ENCODE measurements at places on chromosomes 5 and 9. TPM values are rescaled to one million over a fixed set of nuclear protein-coding genes. Genes with fewer than 3 reads are reported as not detected.

C9 gene
- not detected for polyA plus RNA-seq

SPATA31E1 gene
- not detected for polyA plus RNA-seq

GRXCR2 gene
- polyA plus RNA-seq: not detected

C5orf52 gene
- polyA plus RNA-seq: not detected

PCDHGB5 gene
- not detected for polyA plus RNA-seq

ADCY2 gene
- polyA plus RNA-seq: not detected

- no peak for DNase-seq
Observed at GRCh38 chr9:134552349-134552990, 89.1 kb upstream of the COL5A1 start.

- DNase-seq: no peak
Observed at GRCh38 chr5:117201001-117201400, 626.4 kb upstream of the SEMA6A start.

DNA sequence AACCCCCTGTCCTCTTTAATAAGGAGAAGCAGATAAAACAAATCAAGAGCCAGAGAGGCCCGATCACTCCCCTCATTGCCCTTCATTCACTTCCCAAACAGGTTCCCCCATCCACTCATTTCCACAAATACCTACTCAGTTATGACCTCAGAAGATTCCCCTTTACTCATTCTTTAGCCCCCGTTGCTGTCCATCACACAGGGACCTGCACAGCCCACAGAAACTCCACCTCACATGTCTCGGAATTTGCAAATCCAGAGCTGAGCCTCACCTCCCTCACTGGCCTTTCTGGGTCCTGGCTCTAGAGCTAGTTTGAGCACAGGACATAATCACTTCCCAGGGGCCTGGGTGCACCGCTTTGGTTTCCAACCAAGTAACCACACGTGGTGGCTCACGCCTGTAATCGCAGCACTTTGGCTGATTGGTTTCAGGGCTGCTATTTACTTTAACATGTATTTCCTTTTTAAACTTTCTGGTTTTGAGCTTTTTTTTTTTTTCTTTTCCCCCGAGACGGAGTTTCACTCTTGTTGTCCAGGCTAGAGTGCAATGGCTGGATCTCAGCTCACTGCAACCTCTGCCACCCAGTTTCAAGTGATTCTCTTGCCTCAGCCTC is 17.8 kb downstream of the ATP6V0E1 start:
- DNase-seq: no peak

DNA sequence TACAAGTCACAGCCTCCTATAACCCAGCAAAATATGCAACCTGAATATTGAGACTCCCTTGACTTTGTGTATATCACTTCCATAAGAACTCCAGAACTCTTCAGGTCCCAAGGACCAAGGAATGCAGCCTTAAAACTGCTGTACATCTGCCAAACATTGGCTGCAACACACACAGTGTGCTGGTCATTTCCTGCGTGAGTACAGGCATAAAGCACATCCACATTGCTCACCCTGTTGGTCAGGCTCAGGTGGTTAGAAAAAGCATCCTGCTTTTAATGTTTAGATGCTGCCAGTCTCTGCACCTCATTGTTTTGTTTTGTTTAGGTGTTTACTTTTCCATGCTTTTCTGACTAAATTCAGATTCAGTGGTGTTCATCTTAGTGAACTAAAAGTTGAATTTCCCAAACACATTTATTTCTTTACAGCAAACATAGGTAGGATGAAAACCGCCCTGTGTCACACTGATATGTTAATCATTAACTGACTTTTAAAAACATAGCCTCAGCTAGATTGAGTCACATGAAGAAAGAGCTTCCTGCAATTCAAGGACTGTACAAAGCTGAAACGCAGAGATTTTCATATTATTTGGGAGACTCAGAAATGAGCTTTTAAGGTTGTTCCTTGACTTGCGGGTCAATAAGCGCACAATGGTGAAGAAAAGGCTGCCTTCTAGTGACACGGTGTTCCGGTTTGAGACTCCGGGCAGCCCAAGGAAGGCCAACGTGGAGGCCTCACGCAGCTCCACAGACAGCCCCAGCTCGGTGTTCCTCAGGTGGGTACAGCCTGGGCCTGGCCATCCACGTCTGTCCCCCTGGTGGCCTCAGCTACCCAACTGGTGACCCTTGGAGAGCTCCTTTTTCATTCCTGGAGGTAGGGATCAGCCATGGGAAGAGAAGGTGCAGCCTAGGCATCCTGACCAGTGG is 52.2 kb upstream of the GRAMD2B start:
- DNase-seq: no peak

GRCh38 chr5:160966921-160967320 is 114.9 kb upstream of the ATP10B start:
- no peak for DNase-seq

GRCh38 chr9:116627433-116627832 is 59.7 kb upstream of the TRIM32 start:
- DNase-seq: no peak

DNA sequence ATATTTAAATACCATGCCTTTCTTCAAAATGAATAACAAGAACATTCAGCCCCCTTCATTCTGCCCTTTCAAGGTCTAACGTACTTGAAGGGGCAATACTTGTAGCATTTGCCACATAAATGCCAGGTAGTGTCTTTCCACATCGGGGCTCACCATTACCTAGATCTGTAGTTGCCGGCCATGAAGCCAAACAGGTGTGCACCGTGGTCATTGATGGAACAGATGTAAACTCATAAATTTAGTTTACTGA is 193.0 kb downstream of the CD180 start:
- no peak for DNase-seq

DNA sequence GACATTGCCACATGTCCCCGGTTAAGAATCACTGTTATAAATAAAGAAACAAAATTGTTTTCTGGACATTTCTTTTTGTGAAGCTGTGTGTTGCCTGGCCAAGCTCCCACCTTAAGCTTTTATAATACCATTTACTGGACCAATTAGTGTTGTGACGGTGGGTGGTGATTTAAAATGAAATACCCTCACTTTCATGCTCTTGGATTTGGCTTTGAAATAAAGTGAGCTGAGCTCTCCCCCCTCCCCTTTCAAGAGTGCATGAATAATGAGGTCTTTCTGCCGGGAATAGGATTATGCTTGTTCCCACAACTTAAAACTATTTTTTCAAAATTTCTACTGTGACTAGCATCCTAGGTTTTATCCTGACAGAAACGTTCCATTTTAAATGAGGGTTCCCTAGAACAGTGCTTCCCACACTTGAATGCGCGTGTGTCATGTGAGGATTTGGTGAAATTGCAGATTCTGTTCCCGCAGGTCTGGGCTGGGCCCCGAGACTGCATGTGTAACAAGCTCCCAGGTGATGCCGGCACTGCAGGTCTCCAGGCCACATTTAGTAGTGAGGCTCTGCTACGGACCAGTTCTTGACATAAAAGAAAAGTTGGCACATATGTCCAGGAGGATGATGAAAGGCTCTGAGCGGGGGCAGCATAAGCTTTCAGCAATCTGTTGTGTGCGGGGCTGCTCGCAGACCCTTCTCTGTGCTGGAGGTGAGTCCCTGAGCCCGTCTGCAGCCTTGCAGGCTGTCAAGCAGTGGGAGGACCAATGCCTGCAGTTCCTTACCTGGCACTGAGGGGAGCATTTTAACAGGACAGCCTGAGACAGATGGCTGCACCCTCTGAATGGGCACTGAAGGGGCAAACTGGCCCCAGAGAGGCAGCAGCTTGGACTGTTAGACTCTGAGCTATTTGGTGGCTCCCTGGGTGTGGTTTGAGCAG is 24.4 kb downstream of the IQGAP2 start:
- DNase-seq: no peak

DNA sequence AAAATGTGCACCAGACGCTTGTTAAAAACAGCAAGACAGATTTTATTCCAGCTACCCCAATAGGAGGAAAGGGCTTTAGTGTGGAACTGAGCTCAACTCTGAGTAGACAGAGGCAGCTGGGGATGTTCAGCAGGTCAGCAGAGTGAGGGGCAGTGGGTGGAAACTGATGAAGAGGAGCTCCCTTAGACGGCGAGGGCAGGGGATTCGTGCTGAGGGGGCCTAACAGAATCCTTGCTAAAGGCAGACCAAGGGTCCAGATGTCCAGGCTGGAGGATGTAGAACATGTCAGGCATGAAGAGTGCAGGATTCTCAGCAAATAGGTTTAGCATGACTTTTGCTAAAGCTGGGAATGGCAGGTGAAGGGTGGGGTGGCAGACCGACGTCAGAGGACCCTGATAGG is 71.9 kb upstream of the OLFM1 start:
- DNase-seq: no peak

- DNase-seq: no peak
Observed at GRCh38 chr5:13629218-13629617, 315.3 kb downstream of the DNAH5 start.

GRCh38 chr5:1181451-1182359 is 19.7 kb upstream of the SLC6A19 start:
- no peak for DNase-seq

DNA sequence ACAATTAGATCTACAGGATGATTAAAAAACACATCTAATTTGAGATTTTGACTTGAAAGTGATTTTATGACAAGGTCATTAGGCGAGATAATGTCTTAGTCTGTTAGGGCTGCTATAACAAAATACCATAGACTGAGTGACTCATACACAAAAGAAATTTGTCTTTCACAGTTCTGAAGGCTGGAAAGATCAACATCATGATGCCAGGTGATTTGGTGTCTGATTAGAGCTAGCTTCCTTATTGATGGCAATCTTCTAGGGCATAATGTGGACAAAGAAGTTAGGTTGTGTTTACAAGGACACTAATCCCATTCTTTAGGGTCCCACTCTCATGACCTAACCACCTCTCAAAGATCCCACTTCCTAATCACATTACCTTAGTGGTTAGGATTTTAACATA is 256.7 kb downstream of the TUSC1 start:
- no peak for DNase-seq

DNA sequence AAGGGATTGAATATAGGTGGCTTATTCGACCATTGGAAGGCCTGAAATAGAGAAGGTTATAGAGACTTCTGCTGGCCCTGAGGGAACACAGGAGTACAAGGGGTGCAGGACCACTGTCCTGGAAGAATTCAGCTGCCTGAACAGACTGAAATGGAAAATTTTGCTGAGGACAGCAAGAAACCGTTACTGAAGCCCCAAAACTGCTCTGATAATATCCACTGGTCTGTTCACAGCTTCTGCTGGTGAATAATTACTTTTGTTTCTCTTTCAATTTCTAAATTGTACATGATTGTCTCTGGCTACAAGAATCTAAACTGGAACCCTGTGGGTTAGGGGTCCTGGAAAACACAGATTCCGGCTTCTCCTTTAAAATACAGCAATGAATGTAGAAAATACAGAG is 218.5 kb upstream of the CDH12 start:
- no peak for DNase-seq

- no peak for DNase-seq
Observed at GRCh38 chr9:133342069-133342406, 5.9 kb downstream of the MED22 start.

- DNase-seq: no peak
Observed at GRCh38 chr5:14830210-14831005, 41.2 kb downstream of the ANKH start.

DNA sequence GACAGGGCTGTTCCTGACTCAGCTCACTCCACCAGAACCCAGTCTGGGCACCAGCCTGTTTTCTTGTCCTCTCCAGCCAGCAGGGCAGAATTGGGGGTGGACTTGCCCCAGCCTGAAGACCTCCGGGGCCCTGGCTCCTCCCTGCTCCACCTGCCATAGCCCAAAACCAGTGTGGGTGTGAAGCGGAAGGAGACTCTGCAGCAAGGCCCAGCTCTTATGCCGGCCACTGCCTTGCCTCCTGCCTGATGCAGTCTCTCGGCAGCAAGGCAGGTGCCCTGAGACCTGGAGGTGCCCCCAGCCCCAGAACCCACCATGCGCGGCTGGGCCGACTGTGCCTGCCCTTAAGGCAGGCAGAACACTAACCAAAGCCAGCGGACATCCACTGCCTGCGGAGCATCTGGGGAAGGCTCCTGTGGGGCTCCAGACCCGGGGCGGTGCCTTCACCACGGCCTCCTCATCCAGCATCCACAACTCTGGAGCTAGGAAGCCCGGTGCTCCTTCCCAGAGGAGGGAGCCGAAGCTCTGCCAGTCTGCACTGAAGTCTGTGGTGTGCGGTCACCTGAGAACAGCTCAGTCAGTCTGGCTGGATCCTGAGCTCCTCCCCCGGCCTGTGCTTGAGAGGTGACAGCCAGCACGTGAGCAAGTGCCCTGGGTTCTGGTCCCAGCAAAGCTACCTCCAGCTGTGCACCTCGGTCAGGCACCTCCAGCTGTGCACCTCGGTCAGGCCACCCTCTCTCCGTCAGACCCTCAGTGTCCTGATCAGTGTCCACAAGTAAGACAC is 116.7 kb downstream of the ADAMTS2 start:
- DNase-seq: no peak

- DNase-seq: no peak
Observed at GRCh38 chr9:88837731-88838130, 153.5 kb upstream of the S1PR3 start.

DNA sequence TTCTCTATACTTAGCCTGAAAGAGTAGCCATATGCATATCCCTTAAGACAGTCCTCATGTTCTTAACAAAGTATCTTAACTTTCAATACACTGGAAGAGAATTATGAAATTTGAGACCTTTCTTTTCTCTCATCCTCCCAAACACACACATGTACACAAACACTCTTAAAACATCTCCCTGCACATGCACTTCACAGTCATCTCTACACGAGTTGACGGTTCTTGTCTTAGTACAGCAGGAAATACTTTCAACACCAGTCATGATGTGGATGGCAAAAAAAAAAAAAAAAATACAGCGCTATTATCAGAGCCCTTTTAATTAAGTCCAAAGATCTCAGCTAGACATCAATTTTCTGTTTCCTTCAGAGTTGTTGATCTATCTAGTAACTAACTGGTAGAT is 43.6 kb upstream of the PCSK1 start:
- DNase-seq: no peak
